Tibial artery (tissue), 4 donors: ENCODE measurements at places on chromosomes 1 and 21.
A peak's percentile ranks its signal among the peaks of the same experiment; 100 is the strongest.

DNA sequence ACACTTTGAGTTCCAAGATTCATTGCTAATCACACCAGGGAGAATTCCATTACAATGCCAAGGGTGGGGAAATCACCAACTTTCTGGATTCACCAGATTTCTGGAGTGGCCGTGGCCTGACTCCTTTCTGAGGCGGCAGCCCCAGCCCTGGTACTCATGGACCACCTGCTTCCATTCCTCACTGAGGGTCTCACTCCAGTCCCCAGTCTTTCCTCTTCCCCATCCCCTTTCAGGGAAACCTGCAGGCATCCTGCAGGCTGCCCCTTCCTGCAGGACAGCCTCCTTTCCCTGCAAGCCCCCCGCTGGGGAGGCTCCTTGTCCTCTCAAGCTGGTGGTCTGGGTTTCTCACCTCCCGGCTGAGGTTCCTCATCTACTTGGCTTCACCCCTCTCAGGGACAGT lies 12.7 kb upstream of the CDK18 start:
- DNase-seq: no peak

DNA sequence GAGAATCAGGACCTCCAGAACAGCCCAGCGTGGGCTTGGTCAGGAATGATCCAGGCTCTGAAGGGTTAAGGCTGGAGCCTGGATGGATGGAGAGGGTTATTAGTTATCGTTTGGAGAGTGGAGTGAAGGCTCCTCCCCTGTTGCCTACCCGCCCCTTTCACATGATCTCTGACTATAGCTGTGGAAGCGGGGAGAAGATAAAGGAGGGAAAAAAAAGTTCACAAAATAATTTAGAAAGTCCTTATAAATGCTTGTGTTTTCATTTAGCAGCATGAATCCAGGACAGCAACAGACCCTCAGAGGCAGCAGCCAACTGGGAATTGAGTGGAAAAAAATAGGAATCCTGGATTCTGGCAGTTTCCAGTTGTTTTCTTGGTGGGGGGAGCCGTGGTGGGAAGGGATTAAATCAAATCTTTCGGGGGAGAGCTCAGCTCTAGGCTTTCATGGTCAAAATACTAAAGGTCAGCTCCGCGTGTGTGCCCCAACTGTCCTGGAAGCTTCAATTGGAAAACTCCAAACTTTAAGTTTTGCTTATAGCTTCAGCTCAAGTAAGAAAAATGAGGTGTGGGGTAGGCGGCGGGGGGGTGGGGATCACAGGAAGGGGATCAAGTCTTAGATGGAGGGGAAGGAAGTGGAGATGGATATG lies 595 bp upstream of the DDR2 start:
- DNase-seq: peak; percentile 79

DNA sequence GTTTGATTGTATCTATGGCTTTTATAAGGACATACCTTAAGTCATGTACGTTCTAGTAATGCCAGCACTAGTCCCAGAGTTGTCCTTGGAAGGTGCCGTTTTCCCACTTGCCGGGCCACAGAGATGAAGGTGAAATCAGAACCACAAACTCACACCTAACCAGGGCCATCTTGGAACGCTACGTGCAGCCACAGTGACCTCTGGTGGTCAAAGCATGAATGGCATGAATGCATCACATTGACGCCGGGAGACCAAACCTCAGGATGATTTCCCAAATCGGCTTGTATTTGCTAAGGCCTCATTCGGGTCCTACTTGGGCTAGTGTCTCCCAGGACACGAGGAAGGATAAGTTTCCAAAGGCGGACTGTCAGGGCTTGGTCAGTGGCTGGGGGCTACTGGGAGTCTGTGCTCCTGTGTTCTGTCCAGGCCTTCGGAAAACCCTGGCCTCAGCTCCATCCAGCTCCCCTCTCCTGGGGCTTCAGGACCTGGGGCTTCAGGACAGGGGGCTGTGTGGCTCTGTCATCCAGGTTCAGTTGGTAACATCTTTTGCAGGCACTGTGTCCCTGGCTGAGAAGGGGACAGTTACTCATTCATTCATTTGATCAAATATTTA lies 260.5 kb downstream of the PRDM2 start:
- peak; percentile 70 for DNase-seq

- no peak for DNase-seq
These were observed 9.3 kb downstream of the IRF2BP2 start for GRCh38 chr1:234600418-234601281.

- DNase-seq: no peak
These were observed 2.0 kb downstream of the HNRNPU start for GRCh38 chr1:244862354-244862698.

DNA sequence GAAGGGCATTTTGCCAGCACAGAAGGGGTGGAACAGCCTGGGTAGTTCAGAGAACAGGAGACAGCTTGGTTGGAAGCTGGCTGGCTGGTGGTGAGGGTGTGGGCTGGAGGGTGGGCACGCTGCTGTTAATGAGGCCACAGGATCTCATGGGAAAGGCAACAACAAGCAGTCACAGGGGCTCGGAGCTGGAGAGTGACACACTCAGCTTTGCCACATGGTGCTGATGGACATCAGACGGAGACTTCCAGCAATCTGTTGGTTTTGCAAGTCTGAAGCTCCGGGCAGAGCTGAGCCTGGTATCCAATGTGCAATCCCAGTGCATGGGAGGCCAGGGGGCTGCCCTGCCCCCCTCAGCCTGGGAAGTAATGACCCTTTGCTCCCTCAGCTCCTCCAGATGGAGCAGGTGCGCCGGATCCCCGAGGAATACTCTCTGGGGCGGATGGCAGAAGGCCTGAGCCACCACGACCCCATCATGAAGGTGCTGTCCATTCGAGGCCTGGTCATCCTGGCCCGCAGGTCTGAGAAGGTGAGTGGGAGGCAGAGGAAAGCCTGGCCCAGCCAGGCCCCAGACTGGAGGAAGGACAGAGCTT lies 15.6 kb upstream of the TTC4 start:
- DNase-seq: no peak

GRCh38 chr1:99465176-99465900 lies 180.6 kb upstream of the PALMD start:
- no peak for DNase-seq

DNA sequence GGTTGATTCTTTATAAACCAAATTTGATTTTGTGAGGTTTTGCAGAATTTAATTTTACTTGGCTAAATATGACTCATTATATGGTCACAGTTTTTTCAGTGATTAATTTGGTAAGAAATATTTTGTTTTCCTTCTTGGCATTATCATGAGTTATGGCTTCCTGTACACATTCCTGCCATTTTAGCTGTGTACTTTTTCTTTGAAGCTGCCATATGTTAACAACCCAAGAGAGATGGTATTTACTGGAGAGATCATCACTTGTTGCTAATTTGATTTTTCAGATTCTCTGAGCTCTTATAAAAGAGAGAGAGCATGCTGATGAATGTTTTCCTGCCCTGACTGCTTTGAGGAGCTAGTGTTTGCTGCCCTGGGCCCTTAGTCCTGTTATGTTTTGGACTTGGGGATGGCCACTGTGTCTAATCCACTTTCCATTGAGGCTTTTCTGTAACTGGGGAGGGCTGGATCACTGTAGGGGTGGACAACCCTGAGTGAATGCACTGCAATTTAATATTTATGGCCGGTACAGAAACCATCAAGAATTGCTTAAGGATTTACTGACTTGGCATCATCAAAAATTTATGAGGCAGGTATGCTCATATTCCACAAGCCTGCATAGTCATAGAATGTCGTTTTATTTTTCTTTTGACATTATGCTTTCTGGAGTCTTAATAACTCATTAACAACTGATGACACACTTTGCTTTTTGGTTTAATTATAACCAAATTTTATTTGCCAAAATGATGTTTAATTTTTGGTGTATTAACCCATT lies 200.9 kb downstream of the DISC1 start:
- no peak for DNase-seq

GRCh38 chr1:152313319-152313801 lies 11.7 kb downstream of the FLG start:
- no peak for DNase-seq

GRCh38 chr1:101299710-101300109 lies 62.9 kb downstream of the S1PR1 start:
- DNase-seq: no peak

DNA sequence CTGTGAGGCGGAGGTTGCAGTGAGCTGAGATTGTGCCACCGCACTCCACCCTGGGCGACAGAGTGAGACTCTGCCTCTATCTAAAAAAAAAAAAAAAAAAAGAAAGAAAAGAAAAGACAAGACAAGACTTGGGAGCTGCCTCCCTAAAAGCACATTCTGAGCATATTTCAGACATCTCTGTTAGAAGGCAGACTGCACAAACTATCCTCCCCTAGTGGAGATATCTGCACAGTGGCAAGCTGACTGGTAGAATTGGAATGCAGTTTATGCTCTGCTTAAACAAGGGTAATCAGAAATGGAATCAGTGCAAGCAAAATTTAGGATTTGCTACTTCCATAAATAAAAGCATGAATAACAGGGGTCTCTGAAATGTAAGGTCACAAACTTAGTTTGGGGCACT lies 31.8 kb downstream of the GNG4 start:
- DNase-seq: no peak

DNA sequence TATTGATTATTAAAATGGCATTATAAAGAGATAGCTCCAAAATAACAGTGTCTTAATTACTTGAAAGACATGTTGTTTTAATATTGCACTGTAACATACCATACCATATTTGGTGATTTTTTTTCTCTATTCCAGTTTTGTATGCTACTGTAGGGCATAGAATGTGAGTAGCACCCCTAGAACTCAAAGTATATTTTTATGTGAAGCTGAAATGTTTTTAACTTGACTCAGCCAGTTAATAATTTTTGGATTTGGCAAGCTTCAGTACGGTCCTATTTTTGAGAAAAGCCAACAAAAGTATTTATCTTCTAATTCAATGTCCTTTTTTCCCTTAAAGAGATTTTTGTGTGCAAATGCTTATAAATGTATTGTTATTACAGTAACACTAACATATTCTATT lies 593.8 kb downstream of the USP25 start:
- no peak for DNase-seq

DNA sequence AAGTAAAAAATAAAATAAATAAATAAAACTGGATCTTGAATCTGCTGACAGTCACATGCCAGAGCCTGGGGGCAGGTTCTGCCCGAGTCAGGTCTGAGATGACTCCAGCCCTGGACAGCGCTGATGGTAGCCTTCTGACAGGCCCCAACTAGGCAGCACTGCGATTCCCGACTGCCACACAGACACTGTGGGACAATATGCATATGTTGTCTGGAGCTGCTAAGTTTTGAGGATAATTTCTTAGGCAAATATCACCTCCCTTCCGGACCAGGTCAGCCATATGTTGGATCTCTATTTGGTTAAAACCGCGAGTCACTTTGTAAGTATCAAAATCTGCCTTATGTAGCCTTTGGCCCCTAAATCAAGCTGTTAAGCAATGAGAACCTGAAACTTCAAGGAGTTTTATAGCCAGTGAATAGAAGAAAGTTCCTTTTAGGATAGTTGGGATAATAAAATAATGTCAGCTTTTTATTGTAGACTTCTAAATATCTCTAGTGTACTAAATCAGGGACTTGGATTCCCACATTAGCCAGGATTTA lies 20.8 kb upstream of the TRIM17 start:
- no peak for DNase-seq

GRCh38 chr21:44902268-44903049 lies 18.2 kb downstream of the ITGB2 start:
- DNase-seq: no peak

DNA sequence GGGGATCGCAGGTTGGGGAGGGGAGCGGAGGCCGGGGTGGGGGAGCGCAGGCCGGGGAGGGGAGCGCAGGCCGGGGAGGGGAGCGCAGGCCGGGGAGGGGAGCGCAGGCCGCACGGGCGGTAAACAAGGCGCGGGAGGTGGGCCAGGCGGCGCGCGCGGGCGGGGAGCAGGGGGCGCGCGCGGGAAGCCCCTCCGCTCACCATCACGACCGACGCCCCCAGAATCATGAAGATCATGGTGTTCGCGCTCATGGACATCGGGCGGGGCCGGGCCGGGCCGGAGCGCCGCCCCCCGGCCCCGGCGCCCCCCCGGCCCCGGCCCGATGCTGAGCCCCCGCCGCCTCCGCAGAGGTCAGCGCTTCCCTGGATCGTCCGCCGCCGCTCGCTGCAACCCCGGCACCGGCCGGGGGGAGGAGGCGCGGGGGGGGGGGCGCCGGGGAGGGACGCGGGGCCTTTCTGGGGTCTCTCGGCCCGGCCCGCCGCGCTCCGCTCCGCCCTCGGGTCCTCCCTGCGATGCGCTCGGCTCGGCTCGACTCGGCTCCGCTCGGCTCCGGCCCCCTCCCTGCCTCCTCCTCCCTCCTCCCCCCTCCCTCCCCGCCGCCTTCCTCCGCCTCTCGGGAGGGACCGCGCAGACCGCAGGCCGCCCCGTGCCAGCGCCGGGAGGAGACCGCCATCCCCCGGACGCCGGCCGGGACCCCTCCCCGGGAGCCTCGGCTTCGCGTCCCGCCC lies at the start of gene TMEM240:
Gene TMEM240, minus strand, starts transcription at position 535 of the 728 bp plus-strand sequence. Its CDS starts 278 bp downstream, at position 257.
- DNase-seq: peak; percentile 67

DNA sequence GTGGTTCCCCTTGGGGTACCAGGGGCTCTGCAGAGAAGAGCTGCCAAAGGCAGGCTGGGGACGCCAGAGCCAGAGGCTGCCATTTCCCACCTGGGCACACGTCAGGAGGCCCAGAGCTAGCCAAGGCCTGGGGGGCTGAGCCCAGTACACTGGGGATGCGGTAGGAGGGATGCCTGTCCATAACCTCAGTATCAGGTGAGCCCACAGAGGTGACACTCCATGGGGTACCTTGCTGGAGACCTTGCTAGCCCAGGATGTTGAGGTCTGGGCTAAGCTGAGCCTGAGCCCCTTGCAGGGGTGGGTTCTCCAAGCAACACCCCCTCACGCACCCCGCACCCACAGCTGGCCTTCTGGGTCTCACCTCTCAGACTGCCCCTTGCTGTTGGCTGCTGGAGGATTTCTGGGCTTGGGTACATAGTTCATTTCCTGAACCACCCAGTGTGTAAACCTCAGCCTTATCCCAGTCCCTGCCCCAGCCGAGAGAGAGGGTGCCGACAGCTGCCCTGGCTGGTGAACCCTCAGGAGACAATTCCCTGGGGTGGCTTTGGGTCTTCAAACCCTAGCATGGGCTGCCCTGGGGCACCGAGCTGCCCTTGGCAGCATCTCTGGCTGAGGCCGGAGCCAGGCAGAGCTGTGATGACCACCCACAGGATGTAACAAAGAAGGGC lies 92.5 kb upstream of the VAMP3 start:
- DNase-seq: no peak

- no peak for DNase-seq
These were observed 122.3 kb downstream of the SYF2 start for GRCh38 chr1:25110036-25110435.

DNA sequence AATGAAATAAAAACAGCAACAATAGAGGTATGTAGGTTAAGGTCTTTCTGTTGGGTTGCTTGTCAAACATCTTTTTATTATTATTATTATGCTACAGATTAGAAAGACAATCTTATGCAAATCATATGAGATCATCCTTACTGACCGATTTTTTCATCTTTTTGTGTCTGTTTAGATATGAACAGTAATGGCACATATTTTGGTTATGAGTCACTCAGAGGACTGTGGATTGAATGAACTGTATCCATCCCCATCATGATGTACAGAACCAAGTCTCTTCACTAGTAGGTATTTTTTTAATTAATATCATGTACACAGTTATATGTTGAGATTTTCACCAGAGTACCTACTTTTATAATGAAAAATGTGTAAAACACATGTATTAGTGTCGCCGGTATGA lies 159.1 kb downstream of the CHRM3 start:
- no peak for DNase-seq

- peak; percentile 93 for DNase-seq
These were observed 147.8 kb downstream of the TOMM20 start for GRCh38 chr1:234980645-234981396.

GRCh38 chr1:46184920-46185658 lies 8.8 kb upstream of the P3R3URF start:
- no peak for DNase-seq
